ENCODE measurements at places on chromosomes 13 and 19.

DNA sequence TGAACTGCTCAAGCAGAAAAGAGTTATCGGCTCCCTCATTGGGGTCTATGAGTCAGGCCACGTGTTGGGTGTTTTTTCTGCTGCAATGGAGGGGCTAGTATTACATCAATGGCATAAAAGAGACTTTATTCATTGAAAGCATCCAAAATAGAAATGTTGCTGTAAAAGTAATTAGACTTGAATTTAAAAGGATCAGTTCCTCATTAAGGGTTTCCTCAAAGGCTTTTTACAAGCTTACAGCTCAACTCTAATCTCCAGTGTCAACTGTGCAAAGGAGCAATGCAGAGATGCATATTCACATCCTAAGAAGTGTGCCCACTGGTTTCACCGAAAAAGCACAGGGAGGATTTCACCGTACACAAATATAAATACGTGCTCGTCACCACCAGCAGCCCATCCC is 300.3 kb downstream of the FOXO1 start:
- no peak for DNase-seq

DNA sequence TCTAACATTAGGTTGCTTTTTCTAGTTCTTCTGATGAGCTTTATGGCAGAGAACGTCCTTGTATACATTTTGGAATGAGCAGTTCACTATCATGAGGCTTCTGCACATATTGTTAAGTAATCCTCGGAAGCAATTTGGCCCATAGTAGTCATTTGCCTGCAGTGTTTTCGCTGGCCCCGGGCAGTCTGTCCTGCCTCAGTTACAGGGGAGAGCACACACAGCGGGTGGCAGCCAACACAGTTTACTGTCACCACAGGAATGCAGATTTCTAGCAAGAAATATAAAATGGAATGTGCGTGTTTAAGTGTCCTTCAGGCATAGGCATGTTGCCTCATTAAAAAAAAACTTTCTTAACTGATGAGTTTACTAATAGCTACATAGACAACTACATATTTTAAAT is 71.5 kb upstream of the GJB6 start:
- no peak for DNase-seq

- no peak for DNase-seq
These were observed 808 bp downstream of the SLITRK5 start for GRCh38 chr13:87671753-87672605.

DNA sequence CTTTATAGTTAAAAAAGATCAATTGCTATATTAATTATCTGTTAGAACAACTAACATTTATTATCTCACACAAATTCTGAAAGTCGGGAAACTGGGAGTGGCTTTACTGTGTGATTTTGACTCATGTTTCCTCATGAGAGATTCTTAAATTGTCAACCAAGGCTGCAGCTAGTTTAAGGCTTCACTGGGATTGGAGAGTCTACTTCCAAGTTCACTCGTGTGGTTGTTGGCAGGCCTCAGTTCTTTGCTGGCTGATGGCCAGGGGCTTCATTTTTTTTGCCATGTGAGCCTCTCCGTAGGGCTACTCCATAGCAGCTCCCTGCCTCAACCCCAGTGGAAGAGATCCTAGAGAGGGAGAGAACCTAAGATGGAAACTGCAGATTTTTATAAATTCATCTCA is 24.5 kb upstream of the LPAR6 start:
- peak; percentile 78 for DNase-seq

DNA sequence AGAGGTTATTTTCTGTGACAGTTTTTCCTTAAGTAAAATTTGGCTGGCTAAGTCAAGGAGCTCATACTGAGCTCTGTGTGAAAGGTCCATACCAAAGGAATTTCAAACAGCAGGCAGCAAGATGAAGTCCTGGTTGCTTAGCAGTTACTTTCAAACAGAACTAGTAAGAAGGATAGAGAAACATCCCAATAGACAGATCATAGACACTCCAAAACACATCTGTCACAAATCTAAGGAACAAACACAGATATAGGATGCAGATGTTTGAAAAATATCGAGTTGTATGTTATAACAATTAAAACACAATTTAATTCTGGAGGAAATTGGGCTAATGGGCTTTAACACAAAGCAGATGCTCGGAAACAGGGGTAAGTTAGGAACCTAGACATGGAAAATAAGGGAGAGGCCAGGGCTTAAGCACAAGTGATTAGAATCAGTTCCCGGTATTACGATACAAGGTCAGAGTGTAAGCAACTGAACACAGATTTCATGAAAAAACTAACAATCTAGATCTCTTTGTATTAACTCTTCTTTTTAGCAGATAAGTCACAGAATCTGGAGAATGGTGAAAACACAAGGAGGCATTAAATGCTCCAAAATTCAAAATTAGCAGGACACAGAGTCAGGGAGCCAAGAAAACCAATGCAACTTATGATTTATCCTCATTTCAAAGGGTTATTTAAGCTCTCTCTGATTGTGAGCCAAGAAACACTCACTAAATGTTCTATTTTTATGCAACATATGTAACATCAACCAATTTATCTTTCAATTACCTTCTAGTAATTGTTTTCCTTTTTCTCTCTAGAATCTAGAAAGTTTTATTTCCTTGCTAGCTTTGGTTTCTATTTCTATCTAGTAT is 1992.9 kb upstream of the PCDH20 start:
- no peak for DNase-seq

DNA sequence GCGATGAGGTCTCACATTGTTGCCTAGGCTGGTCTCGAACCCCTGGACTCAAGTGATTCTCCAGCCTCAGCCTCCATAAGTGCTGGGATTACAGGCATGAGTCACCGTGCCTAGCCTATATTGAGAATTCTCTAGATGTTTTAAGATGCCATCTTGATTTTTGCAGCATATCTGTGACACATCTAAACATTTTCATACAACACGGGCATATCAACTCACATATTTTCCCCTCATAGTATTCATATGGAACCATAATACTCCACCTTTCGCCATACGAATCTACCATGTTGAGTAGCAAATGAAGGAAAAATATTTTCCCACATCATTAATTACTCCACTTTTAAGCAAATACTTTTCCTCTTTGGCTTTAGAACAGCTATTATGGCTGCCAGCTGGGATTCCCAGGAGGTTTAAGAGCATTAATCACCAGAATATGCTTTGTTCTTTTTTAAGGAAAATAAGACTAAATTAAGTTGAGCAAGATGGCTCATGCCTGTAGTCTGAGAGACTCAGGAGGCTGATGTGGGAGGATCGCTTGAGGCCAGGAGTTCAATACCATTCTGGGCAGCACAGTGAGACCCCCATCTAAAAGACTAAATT is 56.9 kb upstream of the GTF2F2 start:
- no peak for DNase-seq

DNA sequence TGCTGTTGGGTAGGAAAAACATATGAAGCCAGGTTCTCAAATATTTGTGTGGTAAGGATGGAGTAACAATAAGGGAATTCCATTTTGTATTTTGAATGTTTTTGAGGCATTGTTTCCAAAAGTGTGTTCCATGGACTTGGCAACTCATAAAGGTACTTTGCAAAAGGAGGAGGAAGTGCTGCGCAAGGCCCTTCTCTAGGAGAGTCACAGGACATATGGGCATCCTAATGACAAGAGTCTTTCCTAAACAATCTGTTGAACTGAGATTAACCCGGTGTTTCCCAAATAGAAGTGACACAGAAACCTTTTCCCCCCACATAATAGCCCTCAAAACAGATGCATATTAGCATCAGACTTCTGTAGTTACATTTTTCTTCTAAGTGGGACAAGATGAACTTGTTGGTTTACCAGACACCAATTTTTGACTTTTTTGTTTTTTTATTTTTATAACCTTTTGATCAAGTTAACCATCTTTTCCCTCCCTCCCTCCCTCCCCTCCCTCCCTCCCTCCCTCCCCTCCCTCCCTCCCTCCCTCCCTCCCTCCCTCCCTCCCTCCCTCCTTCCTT is 209.3 kb downstream of the PCCA start:
- DNase-seq: no peak

GRCh38 chr19:1282588-1283206 is 3.0 kb upstream of the EFNA2 start:
- DNase-seq: no peak

DNA sequence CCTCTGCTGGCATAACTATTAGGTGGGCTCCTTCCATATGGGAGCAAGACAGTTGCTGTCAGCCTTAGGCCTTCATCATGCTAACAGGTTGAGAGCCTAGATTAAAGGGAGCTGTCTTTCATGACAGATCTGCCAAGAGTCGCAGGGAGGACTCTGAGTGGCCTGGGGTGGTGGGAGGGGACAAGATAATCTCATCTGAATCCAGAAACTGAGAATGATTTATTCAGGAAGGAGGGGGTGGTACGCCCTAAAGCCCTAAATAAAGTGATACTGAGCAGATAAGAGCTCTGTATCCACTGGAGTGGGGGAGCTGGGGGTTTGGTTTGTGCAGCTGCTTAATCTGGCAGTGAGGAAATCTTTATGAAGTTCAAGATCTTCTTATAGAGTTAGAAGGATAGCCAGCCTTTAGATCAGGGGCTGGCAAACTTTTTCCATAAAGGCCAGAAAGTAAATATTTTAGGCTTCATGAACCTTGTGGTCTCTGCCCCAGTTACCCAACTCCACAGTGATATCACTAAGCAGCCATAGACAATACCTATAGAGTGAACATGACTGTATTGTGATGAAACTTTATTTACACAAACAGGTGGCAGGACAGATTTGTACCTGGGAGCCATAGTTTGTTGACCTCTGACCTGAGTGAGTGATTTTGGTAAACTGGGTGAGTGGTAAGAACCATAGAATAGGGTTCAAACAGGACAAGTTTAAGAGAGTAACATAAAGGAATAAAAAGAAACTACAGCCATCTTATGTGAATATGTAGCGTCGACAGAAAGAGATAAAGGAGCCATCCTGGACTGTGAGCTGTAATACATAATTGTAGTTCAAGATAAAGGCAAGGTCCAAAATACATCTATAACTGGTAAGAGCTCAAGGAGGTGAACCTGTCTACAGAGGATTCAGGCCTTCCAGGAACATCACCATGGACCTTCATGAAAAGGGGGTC is 9.8 kb upstream of the STK24 start:
- no peak for DNase-seq

DNA sequence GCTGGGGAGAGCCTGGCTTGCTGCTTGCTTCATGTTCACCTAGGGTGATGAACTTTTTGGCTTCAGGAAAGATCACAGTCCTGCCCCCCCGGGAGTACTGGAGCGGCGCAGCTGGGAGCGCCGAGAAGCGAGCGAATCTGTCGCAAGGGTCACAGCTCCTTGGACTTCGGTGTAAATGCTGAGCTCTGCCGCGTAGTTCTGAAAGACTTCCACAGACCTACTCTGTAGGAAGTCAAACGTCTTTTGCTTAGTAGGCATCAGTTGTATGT is 2.7 kb downstream of the ING1 start:
- peak; percentile 63 for DNase-seq

Data from left ventricle myocardium superior (tissue), 1 donor.